ENCODE measurements at places on chromosomes 2 and 18.
A peak's percentile ranks its signal among the peaks of the same experiment; 100 is the strongest.

GRCh38 chr2:228845162-228845925, 425.7 kb downstream of the PID1 start:
- DNase-seq, result no peak

- DNase-seq, result no peak
Measured at GRCh38 chr2:80281049-80281448, 23.5 kb downstream of the LRRTM1 start.

- DNase-seq, result no peak
Measured at GRCh38 chr18:12234451-12235190, 19.5 kb upstream of the CIDEA start.

- DNase-seq, result no peak
Measured at GRCh38 chr2:64165706-64166105, 21.5 kb upstream of the PELI1 start.

DNA sequence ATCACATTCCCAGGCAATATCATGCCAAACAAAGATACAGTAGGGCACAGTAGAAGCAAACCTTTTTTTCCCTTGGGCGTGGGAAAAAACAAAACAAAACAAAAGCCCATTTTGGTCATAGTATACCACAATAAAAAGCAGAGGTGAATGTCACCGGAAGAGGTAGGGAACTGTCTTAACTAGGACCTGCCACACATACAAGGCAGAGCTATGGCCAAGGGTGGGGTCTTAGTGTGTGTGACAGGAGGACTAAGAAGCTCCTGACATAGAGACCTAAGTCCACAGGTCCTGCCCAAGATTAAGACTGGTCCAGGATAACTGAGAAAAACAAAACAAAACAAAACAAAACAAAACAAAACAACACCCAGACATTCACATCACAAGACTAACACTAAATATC, 441.2 kb upstream of the DSEL start:
- no peak for DNase-seq

DNA sequence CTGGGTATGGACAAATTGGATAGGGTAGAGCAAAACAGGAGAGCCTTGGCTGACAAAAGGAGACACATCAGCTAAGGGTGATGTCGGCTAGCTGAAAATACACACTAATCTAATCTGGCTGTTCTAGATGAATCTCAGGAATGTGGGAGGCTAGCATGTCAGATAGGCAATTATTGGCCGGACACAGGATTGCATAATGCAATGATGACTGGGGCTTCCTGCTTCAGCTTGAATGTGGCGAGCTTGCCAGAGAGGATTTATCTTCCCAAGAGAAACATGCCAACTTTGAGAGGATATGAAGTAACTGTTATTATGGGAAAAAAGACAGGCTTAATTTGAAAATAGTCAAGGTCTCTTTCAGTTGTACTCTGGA, 102.4 kb downstream of the TRIB2 start:
- DNase-seq, result no peak

DNA sequence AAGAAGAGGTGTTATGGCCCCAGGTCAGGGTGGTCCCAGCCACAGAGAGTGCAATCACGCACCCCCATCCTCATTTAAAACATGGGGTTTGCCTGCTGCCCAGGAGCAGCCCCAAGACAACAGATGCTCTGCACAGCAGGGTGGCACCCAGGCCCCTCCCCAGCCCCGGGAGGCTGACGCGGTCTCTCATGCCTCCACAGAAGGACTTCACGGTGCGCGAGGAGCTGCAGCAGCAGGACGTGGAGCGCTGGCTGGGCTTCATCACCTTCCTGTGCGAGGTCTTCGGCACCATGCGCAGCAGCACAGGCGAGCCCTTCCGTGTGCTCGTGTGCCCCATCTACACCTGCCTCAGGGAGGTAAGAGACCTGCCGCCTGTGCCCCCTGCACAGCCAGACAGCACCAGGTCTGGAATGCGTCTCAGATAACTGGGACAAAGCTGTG, 133.7 kb downstream of the SMAD7 start:
- no peak for DNase-seq

DNA sequence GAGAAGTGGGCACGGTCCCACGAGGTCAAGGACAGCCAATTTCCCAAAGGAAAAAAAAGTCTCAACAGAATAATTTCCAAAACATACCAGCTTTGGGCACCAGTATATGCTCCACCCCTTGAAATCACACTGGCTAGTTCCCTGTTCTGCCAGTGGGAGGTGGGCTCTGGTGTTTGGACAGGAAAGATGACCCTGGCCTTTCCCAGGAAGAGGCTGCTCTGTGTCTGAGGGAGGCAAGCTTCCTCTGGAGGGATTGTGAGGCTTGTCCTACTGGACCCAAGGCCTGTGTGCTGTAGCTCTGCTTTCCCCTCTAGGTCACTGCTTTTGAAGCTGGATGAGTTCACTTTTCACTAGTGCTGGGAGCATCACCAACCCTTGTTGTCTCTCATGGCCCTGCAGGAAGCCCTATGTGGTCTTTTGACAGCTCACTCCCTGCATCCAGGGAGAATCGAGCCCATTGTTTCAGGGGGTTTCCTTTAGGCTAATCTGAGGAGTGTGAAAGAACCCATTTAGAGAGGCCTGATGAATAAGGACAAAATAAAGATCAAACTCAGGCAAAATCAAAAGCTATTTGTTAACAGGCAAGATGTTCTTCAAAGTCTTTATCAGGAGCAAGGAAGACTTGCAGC, 36.3 kb downstream of the CXCR4 start:
- no peak for DNase-seq

- no peak for DNase-seq
Measured at GRCh38 chr2:45769056-45769455, 117.6 kb downstream of the PRKCE start.

GRCh38 chr2:30422444-30423040, 24.5 kb upstream of the LCLAT1 start:
- peak; percentile 66 for DNase-seq

DNA sequence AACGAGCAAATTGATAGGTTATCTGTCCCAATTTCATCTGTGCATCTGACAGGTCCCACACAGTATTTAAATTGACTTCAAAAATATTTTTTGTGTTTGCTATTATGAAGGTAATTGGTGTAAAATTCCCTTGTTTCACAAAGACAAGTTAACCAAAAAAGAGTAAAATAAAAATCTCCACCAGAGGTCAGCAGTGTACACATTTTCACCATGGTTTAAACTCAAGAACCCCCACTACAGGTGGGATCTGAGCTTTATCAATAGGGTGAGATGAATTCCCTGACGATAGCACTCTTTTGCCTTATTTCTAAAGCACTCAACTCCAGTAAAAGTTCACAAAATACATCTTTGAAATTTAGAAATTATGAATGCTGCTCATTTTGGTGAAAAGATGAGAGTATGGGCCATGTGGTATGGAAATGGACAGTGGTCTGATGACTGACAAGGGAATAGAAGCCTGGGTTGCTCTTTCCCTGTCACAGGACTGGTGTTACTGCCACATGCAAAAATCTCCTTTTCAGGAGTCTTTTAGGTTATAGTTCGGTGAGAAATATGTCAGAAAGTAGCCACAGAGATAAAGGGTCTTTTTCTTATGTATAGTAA, 68.0 kb downstream of the SERPINB8 start:
- no peak for DNase-seq

DNA sequence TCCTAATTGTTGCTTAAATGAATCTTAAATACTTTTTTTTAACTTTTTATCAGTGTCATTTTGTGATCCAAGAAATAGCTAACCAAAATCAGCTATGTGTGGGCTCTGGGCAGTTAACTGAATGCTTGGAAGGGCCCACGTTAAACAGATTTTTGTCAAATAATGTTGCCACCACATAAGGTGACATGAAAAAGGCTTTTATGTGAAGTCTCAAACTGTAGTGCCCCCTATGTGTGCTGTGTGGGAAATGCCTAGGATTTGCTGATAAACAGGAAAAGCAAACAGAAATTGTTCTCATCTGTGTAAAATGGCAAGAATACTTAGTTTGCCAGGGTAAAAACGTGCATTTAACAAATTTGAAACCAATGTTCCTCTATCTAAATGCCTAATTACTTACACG, 242.2 kb downstream of the ZNF516 start:
- no peak for DNase-seq

DNA sequence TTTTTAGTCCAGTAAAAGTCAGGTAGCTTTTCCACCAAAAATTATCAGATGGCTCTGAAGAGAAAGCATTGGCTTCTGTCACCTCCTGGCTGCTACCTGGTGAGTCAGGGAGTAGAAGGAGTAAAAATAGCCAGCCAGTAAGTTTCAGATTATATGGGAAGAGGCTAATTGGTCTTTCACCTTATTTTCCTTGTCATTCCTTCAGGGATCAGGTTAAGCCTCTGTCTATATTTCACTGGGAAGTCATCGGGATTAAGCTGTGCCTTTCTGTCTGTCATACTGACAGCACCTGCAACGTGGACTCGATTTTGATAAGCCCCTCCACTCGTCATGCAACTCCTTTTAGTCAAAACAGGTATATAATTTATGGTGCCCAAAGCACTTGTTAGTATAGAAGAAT, 380.7 kb upstream of the CELF4 start:
- DNase-seq, result no peak

DNA sequence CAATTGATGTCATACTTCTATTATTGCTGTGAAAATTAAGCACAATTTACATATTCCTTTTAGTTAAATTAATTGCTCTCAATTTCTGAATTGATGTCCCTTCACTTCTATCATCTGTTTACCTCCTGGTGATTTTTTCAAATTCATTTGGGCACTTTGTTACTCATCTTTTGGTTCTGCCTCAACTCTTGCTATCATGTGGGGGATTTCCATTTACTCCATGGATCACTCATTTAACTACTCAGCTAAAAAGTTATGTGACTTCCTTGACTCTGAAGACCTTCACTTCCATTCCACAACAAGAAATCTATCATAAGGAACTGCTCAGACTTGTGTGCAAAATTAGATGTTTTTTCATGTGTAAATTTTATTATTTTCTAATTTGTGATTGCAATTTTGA, 126.2 kb downstream of the EHBP1 start:
- DNase-seq, result no peak

GRCh38 chr2:26472821-26473655, 4.9 kb downstream of the OTOF start:
- DNase-seq, result no peak

GRCh38 chr2:130152816-130153595, 8.1 kb upstream of the CCDC74B start:
- DNase-seq, result no peak

GRCh38 chr2:15303874-15304273, 257.3 kb downstream of the NBAS start:
- no peak for DNase-seq

- DNase-seq, result no peak
Measured at GRCh38 chr2:65129286-65129825, 550 bp downstream of the RAB1A start.

- DNase-seq, result no peak
Measured at GRCh38 chr2:74648009-74648443, at the start of gene M1AP. TSS of gene M1AP (minus strand) at chr2:74648330. CDS start at chr2:74640275, 8,055 bp downstream.

DNA sequence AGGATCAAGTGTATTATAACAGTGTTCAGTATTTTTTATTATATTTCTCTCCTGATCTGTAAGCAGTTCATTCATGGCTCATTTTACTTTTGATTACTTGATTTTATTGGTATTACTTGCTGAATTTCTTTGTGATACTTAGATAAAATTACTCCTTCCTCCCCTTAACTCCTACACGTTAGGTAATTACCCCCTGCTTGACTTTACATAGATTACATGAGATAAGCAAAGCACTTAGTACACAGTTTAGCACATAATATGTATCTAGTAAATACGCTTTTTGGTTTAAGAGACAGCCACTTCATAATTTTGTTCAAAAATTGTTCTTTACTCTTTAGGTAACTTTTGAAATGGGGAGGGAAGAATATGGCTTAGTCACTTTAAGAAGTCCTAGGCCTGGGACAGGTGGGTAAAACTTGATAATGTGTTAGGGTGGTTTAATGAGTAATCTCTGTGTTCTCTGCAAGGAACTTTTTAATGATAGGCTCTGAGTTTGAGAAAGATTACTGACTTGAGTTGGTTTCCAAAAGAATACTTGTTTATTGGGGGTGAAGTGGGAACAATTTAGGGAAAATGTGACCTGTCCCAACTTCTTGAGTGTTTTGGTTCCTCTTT, 80.9 kb downstream of the NCOA1 start:
- DNase-seq, result no peak

DNA sequence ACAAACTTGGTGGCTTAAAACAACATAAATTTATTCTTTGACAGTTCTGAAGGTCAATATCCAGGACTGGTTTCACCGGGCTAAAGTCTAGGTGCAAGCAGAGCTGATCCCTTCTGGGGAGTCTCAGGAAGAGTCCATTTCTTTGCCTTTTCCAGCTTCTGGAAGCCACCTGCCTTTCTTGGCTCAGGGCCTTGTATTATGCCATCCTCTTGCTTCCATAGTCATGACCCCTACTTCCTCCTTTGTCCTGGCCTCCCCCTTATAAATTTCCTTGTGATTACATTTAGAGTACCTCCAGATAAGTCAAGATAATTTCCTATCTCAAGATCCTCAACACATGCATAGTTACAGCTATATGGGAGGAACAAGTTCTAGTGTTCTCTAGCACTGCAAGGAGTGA, 1089.5 kb downstream of the LRP1B start:
- no peak for DNase-seq

DNA sequence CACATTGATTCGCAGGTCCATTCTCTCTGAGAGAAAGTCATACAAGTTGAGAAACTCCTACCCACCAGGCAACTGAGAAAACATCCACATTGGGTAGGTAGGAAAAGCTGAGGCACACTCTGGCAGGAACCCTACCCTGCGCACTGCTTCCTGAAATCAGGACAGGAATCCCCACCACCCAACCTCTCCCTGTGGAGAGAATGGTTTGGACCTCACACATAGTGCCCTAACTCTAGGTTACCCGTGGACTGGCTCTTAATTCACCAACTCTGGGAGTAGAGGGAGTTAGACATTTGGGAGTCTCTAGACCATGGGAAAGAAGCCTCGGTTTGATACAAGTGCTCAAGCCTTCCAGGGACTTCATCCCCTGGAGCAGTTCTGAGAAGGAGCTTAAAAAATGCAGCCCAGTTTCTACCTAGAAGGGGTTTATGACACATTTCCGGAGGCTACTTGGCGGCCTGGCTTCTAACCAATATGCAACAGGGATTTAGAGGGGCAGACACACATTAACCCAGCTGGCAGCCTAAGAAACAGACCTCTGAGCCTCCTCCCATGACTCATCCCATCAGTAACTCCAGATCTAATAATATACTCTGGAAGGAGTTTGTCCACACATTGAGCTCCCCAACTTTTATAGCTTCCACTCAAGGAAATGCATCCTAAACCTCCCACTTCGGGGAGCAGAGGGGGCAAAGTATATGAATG, 136.7 kb downstream of the EML6 start:
- no peak for DNase-seq

- no peak for DNase-seq
Measured at GRCh38 chr2:236160366-236161081, 7.7 kb downstream of the GBX2 start.

GRCh38 chr2:102703748-102704147, 58.1 kb upstream of the TMEM182 start:
- DNase-seq, result no peak

Measured in naive thymus-derived CD8-positive, alpha-beta T cell (primary cell).